ENCODE measurements at places on chromosomes 16 and 17.

DNA sequence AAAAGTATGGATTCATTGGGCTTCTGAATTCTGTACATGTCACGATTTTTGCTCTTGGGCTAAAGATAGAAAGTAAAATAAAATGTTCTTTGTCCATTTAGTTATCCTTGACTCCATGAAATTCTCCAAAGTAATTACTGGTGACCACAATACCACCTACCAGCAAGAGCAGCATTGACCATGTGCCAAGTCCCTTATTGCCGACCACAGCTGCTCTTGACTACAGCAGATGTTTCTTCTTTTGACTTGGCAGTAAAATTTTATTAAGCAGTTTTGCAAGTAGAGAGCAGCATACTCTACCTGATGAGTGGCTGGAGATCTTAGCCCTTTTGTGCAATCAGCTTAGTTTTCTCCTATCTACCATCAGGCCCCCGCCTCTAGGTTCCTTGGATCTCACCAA, 152.2 kb upstream of the TBX2 start:
- DNase-seq = no peak

- no peak for DNase-seq
Observed at GRCh38 chr17:49456183-49456965, 38.7 kb upstream of the NGFR start.

GRCh38 chr17:82228278-82228841, 482 bp upstream of the SLC16A3 start:
- peak; percentile 83 for DNase-seq

- DNase-seq = no peak
Observed at GRCh38 chr16:71811261-71811803, 2.7 kb upstream of the AP1G1 start.

GRCh38 chr17:46106966-46107644, 86.1 kb downstream of the KANSL1 start:
- DNase-seq = no peak

DNA sequence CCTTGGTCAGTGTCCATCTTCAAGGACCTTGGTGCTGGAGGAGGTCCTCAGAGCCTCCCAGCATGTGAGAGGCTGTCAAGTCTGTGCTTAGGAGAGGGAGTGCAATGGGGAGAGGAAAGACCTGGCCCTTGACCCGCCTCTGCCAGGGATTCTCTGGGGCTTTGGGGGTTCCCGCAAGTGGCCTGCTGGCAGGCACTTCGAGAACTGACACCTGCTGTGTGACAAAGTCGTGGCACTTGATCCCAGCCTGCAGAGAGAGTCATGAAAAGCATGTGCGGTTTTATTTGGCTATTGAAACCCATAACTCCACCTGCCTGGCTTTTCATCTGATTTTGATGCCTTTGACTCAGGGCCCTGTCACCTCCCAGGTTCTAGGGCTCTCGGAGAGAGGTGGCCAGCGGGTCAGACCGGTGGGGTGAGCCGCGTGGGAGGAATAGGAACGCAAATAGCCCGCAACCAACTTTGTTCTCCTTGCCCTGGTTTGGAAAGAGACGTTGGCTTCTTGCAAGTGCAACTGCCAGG, 42.8 kb upstream of the GSE1 start:
- DNase-seq = peak; percentile 66

GRCh38 chr16:88084881-88085280, 133.6 kb downstream of the BANP start:
- no peak for DNase-seq

DNA sequence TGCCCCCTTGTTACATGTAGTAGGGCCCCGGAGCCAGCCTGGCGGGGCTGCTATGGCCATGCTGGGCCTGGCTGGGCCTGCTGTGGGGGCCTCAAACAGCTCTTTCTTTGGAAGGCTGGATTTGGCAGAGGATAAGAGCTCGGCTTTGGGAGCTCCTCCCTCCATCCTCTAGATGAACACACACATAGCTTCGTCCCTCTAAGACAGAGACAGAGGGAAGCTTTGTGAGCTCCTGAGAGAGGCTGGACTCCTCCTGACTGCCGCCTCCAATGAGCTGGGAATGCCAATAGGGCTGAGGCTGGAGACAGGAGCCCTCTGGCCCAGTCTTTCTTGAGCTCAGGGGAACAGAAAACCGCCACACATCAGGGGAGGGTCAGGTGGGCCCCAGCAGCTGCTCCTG, 37.3 kb upstream of the CDC42EP4 start:
- DNase-seq = no peak

DNA sequence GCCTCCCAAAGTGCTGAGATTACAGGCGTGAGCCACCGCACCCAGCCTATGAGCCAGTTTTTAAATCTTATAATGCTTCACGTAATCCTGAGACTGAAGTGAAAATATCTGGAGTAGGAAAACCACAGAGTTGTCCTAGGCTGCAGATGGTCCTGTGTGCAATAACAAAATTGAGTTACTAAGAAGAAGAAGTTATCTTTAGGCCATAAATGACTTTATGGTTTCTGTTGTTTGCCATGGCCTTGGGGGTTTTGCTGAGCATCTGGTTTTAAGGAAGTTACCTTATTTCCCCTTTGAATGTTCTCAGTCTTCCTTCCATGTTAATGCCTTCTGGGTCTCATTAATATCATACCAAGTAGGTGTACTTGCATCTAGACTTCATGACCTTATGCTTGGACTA, 16.5 kb downstream of the NMT1 start:
- peak; percentile 59 for DNase-seq

GRCh38 chr17:53948323-53948722, 125.6 kb downstream of the KIF2B start:
- DNase-seq = no peak

DNA sequence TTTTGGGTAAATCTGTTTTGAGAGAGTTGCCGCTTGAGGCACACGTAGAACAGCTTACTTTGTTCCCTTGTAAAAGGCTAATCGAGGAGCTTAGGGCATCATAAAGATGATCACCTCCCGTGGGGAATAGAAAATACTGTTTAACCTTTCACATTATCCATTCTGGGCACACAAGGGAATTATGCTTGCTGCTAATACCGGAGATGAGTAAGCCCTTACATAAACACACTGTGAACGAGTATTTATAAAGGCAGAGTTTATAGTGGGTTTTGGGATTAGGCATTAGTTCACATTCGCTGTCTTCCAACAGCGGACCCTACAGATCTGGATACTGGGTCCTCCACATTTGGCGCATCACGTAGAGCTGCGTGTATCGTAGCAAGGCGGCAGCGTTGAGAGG, 51.2 kb upstream of the CNTNAP4 start:
- DNase-seq = no peak

GRCh38 chr17:74715144-74715543, 2.4 kb upstream of the CD300LF start:
- no peak for DNase-seq

- DNase-seq = no peak
Observed at GRCh38 chr17:44792276-44792675, 33.5 kb downstream of the ADAM11 start.

- no peak for DNase-seq
Observed at GRCh38 chr16:54964239-54964638, 33.6 kb downstream of the IRX5 start.

- DNase-seq = no peak
Observed at GRCh38 chr16:15415511-15415985, 18.8 kb upstream of the BMERB1 start.

GRCh38 chr17:30344283-30345088, 10.6 kb upstream of the TMIGD1 start:
- DNase-seq = no peak

DNA sequence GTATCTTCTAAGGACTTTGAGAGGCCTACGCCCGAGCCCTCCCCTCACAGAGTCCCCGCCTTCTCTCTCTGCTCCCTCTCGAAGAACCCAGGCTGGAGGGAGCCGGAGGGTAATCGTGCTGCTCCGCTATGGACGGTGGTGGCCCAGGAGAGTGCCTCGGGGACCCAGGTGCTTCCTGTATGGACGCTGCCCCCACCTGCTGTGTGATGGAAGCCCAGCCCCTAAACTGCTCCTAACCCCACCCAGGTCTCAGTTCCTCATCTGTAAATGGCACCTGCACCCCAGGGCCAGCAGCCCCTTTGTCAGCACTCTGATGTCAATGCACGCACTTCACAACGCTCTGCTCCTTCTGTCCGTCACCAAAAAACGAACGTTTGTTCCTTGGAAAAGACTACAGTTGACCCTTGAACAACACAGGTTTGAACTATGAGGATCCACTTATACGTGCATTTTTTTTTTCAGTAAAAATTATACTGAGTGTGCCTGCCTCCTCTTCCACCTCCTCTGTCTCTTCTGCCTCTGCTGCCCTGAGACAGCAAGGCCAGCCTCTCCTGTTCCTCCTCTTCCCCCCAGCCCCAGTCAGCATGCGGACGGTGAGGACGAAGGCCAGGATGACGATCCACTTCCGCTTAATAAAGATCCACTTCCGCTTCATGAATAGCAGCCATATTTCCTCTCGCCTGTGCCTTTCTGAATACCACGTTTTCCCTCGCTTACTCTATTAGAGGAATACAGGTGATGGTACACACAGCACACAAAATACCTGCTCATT, 118.3 kb downstream of the BANP start:
- peak; percentile 94 for DNase-seq

DNA sequence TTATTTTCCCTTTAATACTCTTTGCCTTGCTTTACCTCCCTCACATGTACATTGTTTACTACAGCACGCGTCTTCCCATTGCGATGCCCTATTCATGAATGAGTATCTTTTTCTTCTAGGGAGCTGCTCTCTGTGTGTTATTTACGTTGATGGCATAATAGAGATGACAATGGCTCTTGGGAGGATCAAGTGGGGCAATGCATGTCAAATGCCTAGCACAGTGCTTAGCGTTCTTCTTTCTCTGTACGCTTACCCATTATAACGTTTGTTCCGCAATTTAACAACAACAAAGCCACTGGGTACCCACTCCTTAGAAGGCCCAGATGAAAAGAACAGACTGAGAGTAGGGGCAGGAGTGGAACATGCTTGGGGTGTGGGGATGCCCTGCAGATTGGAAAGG, 271.6 kb upstream of the TNRC6C start:
- no peak for DNase-seq

DNA sequence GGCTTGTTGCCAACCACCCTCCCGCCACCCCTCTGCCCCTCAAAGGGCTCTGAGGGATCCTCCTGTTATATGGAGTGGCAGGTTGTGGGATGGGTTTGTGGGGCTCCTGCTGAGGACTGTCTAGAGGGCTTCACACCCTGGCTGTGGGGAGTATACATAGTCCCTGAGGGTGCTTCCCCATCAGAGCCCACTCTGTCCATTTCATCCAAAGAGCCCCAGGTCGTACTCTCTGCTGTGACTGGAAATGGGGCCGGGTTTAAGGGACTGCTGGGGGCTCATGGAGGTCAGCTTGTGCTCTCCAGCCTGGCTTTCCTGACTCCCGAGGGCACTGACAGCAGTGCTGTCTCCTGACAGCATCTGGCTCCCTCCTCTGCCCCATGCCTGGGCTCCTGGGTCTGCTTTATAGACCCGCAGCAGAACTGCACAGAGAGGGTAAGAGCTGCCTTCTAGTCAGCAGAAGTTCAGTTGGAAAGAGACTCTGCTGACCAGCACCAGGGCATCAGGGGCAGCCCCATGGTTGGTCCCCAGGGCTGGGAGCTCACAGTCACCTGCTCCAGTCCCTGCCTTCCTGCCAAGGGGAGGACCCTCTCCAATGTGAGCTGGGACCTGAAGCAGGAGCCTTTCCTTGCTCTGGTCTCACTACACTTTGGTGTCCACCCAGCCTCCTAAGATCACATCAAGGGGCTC, 17.8 kb upstream of the TNS4 start:
- no peak for DNase-seq

DNA sequence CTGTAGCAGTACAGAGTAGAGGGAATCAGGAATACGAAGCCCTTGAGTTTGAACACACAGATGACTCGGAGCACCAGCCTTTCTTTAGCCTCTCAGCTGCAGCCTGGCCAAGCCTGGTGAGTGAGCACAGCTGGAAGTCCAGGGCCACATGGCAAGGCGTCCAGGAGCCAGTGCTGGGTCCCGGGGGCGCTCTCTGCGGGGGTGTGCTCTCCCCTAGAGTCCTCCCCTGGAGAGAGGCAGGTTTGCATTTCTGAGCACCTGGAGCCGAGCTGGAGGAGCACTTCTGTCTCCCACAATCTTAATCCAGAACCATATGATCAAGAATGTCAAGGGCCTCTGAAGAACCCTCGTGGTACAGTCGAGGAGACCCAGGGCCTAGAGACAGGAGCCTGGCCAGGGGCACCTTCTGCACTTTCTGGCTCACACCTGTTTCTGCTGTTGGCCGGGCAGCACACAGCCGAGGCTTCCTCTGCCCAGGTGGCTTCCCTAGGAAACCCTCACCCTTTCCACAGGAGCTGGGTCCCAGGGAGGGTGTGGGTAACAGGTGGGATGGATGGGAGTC, 78.3 kb downstream of the PLD6 start:
- no peak for DNase-seq

DNA sequence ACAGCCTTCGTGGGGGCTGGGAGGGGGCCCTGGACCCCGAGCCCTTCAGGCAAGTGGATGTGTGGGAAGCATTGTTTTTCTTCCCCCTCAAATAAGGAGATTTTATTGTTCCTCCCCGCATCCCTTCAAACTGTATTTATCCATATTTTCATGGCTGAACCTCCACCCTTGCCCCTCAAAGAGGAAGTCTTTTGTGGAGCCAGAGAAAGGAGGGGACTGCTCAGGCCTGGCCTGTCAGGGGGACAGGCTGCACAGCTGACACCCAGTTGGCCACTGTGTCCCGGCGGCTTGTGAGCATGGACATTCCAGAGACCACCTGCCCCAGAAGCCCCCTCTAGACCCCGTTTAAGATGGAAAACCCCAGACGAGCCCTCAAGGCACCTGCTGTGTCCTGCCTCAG, 15.9 kb downstream of the HEXIM2 start:
- DNase-seq = no peak

GRCh38 chr17:50062293-50063243, 6.7 kb downstream of the ITGA3 start:
- no peak for DNase-seq

DNA sequence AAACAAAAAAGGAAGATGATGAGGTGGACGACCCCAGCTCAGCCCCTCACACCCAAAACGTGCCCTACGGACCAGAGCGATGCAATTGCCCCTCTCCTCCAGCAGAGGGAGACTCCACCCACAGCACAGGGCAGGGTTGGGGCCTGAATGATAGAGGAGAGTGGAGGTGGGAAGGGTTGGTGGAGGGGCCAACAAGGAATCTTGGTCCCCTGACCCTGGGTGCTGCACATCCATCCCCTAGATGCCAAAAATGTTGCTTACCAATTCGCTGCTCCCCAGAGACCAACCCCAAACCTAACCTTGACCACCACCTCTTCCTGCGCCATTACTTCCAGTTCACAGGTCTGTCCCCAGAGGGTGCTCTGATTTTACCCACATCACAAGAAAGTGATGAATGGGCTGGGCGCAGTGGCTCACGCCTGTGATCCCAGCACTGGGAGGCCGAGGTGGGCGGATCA, 12.9 kb downstream of the P2RX5 start:
- peak; percentile 89 for DNase-seq

DNA sequence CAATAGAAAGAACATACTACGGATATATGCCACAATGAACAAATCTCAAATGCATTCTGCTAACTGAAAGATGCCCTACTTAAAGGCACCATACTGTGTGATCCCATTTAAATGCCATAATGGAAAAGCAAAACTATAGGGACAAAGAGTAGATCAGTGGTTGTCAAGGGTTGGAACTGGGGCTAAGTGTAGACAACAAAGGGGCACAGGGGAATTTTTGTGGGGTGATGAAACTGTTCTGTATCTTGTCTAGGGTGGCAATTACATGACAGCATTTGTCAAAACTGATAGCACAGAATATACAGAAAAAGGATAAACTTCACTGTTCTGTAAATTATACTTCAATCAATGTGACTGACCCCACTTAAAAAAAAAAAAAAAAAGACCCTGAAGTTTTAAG, 17.7 kb downstream of the GFOD2 start:
- DNase-seq = no peak

GRCh38 chr16:81861503-81861902, 82.4 kb downstream of the PLCG2 start:
- no peak for DNase-seq
